Progenitor cell of endocrine pancreas (in vitro differentiated cells): ENCODE measurements at places on chromosomes 5 and 9. TPM values are rescaled to one million over a fixed set of nuclear protein-coding genes. Genes with fewer than 3 reads are reported as not detected.

DNA sequence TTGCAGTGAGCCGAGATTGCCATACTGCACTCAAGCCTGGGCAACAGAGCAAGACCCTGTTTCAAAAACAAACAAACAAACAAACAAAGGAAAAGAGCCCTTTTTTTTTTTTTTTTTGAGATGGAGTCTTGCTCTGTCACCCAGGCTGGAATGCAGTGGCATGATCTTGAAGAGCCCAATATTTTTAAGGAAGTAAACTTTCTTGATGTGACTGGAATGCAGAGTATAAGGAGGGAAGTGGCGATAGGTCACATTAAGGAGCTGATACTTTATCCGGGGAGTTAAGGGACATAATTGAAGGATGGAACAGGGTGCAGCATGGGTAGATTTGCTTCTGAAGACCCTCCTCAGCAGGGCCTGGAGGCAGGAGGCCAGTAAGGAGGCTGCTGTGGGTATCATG lies 13.0 kb downstream of the NAIF1 start:
- no peak overlapping the region for H3K27ac ChIP-seq
- H3K27me3 ChIP-seq: peaks cover 2% of the 10 kb centered on the region
- DNase-seq: no peak
- no peaks in the 10 kb centered on the region for H3K36me3 ChIP-seq
- peaks cover 7% of the 10 kb centered on the region for H3K4me1 ChIP-seq

DNA sequence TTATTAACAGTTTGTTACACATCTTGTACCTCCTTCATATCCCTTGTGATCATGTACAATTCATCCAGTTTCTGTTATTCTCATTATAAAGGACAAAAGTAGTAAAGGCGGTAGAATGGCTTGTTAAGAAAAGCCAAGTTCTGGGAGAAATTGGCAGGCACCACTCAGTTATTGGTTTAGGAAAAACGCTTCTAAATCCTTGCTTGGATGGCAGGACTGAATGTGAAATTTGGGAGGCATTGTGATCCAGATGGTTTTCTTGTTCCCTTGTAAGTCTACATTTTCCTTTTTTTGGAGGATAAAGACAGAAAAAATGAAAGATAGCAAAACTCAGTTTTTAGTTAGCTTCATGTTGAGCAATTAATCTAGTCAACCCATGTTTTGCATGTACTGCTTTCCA lies 130.2 kb downstream of the MAT2B start:
- DNase-seq: no peak
- H3K4me1 ChIP-seq: no peaks in the 10 kb centered on the region
- H3K36me3 ChIP-seq: no peaks in the 10 kb centered on the region
- H3K27me3 ChIP-seq: no peaks in the 10 kb centered on the region
- H3K27ac ChIP-seq: no peak overlapping the region
- H3K4me3 ChIP-seq: no peak overlapping the region

GRCh38 chr5:62341783-62342475 lies 35.9 kb downstream of the KIF2A start:
- H3K36me3 ChIP-seq: peaks cover 4% of the 10 kb centered on the region
- no peaks in the 10 kb centered on the region for H3K27me3 ChIP-seq
- H3K4me1 ChIP-seq: peaks cover 2% of the 10 kb centered on the region

Gene KLF9
- 0.47 and 0.57 TPM in 2 replicates for total RNA-seq

GRCh38 chr5:81417052-81417451 lies 23.1 kb upstream of the ACOT12 start:
- no peaks in the 10 kb centered on the region for H3K4me1 ChIP-seq
- peaks cover 10% of the 10 kb centered on the region for H3K36me3 ChIP-seq
- H3K27me3 ChIP-seq: no peaks in the 10 kb centered on the region
- no peak overlapping the region for H3K27ac ChIP-seq
- H3K4me3 ChIP-seq: no peak overlapping the region
- DNase-seq: no peak

Gene CENPH
- total RNA-seq: 22.2 and 23.8 TPM in 2 replicates

- no peak for DNase-seq
- peaks cover 17% of the 10 kb centered on the region for H3K4me1 ChIP-seq
- H3K4me3 ChIP-seq: no peak overlapping the region
- H3K36me3 ChIP-seq: no peaks in the 10 kb centered on the region
- no peak overlapping the region for H3K27ac ChIP-seq
- no peaks in the 10 kb centered on the region for H3K27me3 ChIP-seq
Measured at GRCh38 chr5:103512500-103512899, 50.1 kb downstream of the NUDT12 start.

- H3K36me3 ChIP-seq: no peaks in the 10 kb centered on the region
- DNase-seq: no peak
- no peak overlapping the region for H3K4me3 ChIP-seq
- H3K27ac ChIP-seq: no peak overlapping the region
- peaks cover 4% of the 10 kb centered on the region for H3K4me1 ChIP-seq
Measured at GRCh38 chr5:10319202-10319851, 11.6 kb upstream of the CMBL start.

DNA sequence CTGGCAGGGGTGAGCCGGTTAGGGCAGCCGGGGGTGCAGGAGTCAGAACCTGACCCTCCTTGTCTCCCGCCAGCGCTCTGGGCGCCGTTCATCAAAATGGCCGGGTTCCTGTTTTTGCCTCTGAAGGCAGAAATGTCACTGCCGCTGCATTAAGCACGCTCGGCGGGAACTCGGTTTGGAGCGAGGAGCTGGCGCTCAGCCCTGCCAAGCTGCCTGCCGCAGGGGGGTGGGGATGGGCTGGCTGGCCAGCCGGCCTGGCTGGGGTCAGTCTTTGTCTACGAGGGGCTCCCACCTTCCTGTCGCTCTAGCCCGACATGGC lies 63.7 kb downstream of the CXXC5 start:
- H3K36me3 ChIP-seq: peaks cover under 1% of the 10 kb centered on the region
- H3K27ac ChIP-seq: no peak overlapping the region
- H3K4me1 ChIP-seq: peaks cover 21% of the 10 kb centered on the region
- no peak for DNase-seq
- peak overlapping the region; percentile 54 for H3K4me3 ChIP-seq

GRCh38 chr9:96209407-96210271 lies 92.3 kb downstream of the HSD17B3 start:
- H3K4me3 ChIP-seq: no peak overlapping the region
- H3K4me1 ChIP-seq: no peaks in the 10 kb centered on the region
- H3K27me3 ChIP-seq: peaks cover 13% of the 10 kb centered on the region
- H3K27ac ChIP-seq: no peak overlapping the region

GRCh38 chr9:91954841-91955471 lies 4.9 kb upstream of the ROR2 start:
- H3K27me3 ChIP-seq: peaks cover 31% of the 10 kb centered on the region
- no peaks in the 10 kb centered on the region for H3K36me3 ChIP-seq
- peaks cover 15% of the 10 kb centered on the region for H3K4me1 ChIP-seq
- H3K27ac ChIP-seq: no peak overlapping the region

Gene GABRG2
- total RNA-seq: 0.60 and 0.81 TPM in 2 replicates

Gene STARD4
- total RNA-seq: 35.6 and 41.2 TPM in 2 replicates

Gene SPATA31E1
- total RNA-seq: not detected in 2 replicates

Gene PDGFRB
- 1.2 and 2.3 TPM in 2 replicates for total RNA-seq

DNA sequence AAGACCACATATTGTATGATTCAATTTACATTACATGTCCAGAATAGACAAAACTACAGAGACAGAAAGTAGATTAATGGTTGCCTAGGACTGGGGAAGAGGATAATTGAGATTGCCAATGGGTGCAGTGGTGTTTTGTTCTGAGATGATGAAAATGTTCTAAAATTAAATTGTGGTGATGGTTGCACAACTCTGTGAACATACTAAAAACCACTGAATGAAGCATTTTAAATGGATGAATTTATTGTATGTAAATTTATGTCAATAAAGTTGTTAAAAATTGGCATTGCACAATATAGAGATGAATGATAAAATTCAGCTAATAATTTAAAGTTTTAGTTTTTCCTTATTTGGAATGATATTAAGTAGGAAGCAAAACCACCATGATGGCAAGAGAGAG lies 109.5 kb upstream of the NR4A3 start:
- H3K36me3 ChIP-seq: no peaks in the 10 kb centered on the region
- DNase-seq: no peak
- no peaks in the 10 kb centered on the region for H3K4me1 ChIP-seq
- H3K4me3 ChIP-seq: no peak overlapping the region

DNA sequence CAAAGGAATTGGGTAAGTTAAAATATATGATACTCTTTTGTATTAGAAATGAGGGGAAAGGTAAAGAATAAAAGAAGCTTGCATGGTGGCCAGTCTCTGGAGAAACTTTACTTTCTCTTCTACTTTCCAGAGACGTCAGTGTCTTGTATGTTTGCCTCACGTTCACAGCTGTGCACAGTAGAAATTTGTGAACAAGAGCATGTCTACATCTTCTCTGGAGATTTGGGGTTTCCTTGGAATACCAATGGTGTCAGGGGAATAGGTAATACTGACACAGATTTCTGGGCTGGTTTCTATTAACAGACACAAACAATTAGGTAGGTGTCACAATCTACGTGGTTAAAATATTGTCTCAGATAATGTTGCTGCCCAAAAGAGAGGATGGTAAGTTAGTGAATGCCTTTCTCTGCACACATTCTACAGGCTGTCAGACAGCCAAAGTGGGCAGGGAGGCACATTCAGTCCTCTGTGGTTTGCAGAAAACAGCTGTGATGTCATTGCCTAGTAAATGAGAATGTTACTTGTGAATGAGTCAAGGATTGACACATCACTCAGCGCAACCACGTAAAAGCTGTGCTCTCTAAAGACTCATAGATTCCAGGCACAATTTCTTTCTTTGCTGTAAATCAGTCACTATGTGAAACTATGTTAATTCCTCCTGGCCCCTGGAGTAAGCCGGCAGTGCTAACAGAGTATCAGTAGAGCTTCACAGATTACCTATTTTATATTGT lies 397.1 kb downstream of the MAN2A1 start:
- H3K27ac ChIP-seq: peak overlapping the region; percentile 28
- DNase-seq: no peak
- no peak overlapping the region for H3K4me3 ChIP-seq
- peaks cover 12% of the 10 kb centered on the region for H3K4me1 ChIP-seq
- no peaks in the 10 kb centered on the region for H3K27me3 ChIP-seq

DNA sequence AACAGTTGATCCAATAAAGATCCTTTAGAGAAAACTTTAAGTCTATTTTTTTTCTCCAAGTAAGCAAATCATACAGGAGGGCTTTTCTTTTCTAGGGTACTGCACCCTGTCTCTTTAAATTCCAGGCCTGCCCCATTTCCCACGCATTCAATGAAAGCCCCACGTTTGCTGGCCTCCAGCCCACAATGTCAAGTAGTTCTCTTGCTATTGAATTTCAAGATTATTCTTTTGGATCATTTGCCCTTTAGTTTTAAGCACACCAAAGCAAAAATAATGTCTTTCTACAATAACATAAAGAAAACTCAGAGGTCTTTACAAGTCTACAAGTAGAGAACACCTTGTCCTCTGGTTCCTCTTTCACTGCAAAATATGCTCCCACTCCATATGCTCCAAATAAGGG lies 15.6 kb downstream of the MLLT3 start:
- no peaks in the 10 kb centered on the region for H3K36me3 ChIP-seq
- no peaks in the 10 kb centered on the region for H3K27me3 ChIP-seq
- DNase-seq: no peak
- peaks cover 14% of the 10 kb centered on the region for H3K4me1 ChIP-seq

DNA sequence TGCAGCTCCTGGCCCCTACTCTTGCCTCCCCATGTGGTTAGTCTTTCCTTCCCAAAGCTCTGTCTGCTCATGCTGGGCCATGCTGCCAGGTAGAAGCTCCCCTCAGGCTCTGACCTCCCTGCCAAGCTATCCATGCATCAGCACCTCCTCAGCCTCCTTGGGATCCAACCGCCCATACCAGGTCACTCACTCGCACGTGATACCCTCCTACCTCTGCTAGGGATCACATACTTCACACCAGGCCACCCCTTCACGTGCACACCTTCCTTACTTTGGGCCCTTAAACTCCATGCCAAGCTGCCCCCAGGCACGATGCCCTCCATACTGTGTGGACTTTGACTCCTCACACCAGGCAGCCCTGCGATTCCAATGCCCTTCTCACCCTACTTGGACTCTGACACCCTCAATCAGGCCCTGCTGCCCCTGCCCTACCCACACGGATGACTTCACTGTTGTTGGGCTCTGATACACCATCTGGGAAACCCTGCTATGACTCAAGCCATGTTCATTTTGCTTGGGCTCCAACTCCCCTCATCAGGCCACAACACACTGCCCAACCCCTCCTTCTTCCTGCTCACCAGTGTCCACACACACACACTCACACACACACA lies 34.1 kb downstream of the ZNF483 start:
- H3K27ac ChIP-seq: peak overlapping the region; percentile 33
- no peaks in the 10 kb centered on the region for H3K27me3 ChIP-seq
- peaks cover 57% of the 10 kb centered on the region for H3K36me3 ChIP-seq
- no peak overlapping the region for H3K4me3 ChIP-seq
- no peaks in the 10 kb centered on the region for H3K4me1 ChIP-seq

Gene NSG2
- total RNA-seq: 1.4 and 1.6 TPM in 2 replicates

Gene LCN6
- total RNA-seq: not detected in 2 replicates

DNA sequence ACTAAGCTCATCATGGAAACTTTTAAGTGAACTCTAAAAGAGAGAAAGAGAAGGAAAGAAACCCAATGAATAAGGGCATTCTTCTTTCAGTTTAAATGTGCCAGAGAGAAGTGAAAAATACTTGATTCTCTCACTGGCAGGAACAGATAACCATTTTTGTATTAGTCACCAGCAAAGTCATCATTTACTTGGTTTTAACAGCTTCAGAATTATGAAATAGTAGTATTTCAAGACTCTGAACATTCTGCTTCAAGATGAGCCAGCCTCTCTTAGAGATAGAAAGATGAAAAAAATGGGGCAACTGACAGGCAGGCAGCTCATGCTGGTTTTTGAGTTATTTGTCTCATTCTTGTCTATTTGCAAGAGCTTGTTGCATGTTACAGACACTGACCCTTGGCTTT lies 103.5 kb downstream of the GCNT1 start:
- no peak overlapping the region for H3K27ac ChIP-seq
- peaks cover 4% of the 10 kb centered on the region for H3K4me1 ChIP-seq
- H3K36me3 ChIP-seq: no peaks in the 10 kb centered on the region
- H3K27me3 ChIP-seq: no peaks in the 10 kb centered on the region

Gene SV2C
- 0.27 and 0.48 TPM in 2 replicates for total RNA-seq

Gene VCAN
- total RNA-seq: 673 and 675 TPM in 2 replicates
